ENCODE measurements at places on chromosomes 4 and X.

DNA sequence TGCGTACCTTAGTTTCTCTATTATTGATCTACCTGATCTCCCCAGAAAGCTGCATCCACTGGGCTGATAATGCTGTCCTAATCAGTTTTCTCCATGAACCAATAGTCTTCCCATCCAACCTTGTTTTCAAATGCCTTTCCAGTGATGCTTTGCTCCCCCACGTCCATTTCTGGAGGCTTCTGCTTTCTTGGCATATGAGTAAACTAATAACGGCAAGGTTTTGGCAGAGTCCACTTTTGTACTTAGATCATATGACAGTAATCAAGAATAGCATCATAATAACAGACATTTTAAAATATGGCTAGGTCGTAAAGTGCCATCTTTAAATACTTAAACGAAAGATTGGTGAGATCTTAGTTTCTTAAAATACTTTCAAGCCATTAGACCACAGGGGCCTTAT, 38.4 kb upstream of the FAM9B start:
- no peak for DNase-seq

- no peak for DNase-seq
These were observed 33.0 kb downstream of the FHIP1A start for GRCh38 chr4:151442002-151442401.

DNA sequence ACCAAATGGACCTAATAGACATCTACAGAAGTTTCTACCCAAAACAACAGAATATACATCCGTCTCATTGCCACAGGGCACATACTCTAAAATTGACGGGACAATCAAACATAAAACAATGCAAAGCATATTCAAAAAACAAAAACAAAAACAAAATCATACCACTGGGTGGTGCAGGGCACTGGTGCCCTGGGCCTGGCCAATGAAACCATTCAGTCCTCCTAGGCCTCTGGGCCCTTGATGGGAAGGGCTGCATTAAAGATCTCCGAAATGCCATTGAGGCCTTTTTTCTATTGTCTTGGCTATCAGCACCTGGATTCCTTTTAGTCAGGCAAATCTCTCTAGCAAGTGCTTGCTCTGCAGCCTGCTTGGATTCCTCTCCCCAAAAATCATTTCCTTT, 213.9 kb upstream of the ZCCHC13 start:
- no peak for DNase-seq

DNA sequence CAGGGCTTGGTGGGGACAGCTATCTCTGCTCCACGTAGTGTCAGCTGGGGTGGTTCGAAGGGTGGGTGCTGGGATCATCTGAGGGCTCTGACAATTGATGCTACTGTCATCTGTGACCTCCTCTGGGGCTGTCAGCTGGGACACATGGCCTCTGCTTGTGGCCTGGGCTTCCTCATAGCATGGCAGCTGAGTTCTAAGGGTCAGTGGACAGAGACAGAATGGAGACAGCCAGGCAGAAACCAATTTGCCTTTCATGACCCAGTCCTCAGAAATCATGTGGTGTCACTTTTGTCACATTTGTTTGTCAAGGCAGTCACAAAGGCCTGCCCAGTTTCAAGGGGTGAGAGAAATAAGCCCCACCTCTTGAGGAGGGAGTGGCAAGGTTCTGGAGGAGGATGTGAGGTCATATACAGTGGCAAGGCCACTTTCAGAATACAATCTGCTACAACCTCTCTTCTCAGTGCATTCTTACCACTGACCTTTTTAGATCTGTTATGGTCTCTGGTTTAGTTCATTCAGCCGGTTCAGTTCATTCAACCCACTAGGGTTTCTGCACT, 103.6 kb upstream of the BCOR start:
- peak; percentile 86 for DNase-seq

DNA sequence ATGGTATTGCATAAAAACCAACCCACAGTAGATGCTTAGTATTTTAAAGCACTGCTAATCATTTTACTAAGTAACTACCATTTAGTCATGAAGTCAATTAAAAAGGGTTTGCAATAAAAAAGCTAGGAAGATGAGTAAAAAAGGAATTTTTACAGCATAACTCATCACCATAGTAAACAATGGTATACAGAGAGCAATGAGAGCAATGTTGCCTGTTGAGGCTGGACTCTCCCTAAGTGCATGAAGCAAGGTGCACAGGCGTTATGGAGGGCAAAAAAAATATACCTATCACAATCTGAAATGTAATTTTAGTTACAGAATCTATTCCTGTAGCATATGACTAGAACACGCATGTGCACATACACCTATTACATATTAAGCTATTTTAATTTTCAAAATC, 129.6 kb upstream of the BMP3 start:
- no peak for DNase-seq

GRCh38 chr4:169154121-169154520, 116.6 kb downstream of the SH3RF1 start:
- DNase-seq: no peak

DNA sequence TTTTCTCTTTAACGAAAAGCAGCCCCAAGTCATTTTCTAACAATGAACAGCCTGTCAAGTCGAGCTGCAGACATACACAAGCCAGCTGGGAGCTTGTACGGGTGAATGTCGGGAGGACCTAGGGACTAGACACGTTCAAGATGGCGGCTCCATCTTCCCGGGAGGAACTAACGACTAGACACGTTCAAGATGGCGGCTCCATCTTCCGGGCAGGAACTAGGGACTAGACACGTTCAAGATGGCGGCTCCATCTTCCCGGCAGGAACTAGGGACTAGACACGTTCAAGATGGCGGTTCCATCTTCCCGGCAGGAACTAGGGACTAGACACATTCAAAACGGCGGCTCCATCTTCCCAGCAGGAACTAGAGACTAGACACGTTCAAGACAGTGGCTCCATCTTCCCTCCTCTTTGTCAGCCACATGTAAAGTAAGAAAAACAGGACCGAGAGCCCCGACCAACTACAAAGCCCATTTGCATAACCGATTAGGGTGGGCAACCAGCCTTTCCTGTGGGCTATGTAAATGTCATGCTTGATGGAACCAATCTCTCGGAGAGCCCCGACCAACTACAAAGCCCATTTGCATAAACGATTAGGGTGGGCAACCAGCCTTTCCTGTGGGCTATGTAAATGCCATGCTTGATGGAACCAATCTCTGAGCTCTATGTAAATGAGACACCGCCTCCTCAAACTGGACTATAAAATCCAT, 175.5 kb downstream of the DHRSX start:
- peak; percentile 90 for DNase-seq

DNA sequence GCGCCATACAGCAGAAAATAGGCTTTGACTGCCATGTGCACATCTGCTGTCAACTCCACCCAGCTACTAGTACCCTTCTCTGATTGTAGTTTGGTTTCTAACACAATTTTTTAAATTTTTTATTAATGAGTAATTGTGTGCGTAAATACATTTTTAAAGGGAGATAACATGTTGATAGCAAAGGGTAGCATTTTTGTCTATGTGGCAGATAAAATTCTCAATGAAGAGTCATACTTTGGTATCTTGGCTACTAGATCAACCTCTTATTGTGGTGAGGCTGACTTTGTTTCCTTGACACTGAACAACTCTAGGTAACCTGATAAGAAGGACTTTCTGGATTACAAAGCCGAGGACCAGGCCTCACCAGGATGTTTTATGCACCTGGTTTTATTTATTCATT, 9.5 kb downstream of the ADH4 start:
- no peak for DNase-seq

DNA sequence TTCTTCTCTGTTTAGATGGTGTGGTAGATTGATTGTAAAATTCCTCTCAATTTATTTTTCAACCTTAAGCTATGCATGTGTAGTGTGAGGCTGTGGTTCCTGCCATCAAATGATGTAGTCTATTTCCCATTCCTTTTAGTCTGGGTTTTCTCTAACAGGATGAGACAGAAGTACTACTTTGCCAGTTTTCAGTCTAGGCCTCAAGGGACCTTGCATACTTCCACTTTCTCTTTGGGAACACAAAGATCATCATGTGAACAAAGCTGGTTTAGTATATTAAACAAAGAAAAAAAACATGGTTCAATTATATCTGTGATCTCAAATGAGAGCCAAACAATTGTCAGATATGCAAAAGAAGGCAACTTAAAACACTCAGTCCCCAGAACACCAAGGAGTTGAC, 1284.0 kb downstream of the RAPGEF2 start:
- DNase-seq: no peak

GRCh38 chrX:85836868-85837267, 210.5 kb downstream of the CHM start:
- no peak for DNase-seq

- DNase-seq: no peak
These were observed 87.0 kb downstream of the GLRA2 start for GRCh38 chrX:14616301-14616700.

DNA sequence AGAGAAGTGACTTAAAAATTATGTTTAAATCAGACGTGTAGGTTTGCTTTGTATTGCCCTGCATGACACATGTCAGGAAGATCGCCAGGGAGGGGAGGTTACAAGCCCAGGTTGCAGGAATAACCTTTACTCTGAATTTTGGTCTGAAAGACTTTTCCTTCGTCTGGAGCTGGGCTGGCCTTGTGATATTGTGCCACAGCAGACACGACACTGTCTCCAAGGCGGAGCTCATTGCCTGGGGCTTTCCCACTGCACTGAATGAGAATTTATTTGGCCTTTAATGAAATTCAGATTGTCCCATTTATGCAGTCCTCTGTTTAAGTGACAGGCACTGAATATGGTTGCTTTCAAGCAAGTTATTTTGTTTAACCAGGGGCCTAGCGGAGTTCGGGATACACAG, 45.1 kb downstream of the RHOH start:
- no peak for DNase-seq

DNA sequence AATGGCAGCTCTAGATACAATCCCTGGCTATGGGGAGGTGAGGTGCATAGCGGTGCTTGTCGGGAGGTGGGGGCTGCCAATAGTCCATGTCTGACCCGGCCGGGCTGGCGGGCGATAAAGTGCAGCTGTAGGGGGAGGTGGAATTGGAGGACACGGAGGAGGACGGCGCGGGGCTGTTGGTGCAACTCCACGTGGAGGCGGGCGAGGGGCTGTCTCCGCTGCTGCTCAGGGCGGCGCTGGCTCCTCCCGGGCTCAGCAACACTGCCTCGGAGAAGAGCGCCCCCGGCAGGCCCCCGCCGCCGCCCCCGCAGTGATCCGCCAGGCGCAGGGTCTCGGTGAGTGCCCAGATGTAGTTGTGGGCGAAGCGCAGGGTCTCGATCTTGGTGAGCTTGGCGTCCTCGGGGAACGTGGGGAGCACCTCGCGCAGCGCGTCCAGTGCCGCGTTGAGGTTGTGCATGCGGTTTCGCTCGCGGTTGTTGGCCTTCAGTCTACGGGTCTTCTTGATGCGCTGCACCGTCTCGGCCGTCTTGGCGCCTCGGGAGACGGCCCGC, 1.3 kb downstream of the NEUROG2 start:
- peak; percentile 54 for DNase-seq

All from GM12865 (cell line).